NCI-H146 (cell line): ENCODE measurements at places on chromosomes 3 and 15.

GRCh38 chr15:74957476-74958035 lies 984 bp upstream of the RPP25 start:
- DNase-seq, result no peak

- DNase-seq, result no peak
Observed at GRCh38 chr15:101563176-101563796, 73.8 kb upstream of the PCSK6 start.

DNA sequence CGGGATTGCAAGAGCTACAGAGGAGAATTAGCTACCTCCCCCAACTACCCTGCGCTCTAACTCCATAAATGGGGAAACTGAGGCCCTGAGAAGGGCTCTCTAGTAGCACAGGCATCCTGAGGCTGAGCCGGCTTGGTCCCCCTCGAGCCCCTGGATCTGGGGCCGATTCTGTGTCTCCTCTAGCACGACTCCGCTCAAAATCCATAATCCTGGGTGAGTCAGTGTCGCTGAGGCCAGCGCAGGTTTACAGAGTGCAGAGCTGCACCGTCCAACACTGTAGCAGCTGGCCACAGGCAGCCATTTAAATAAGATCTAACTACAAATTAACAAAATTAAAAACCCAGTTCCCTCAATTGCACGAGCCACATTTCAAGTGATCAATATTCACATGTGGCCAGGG lies 10.8 kb downstream of the GATA2 start:
- DNase-seq, result no peak

- DNase-seq, result no peak
Observed at GRCh38 chr3:189588475-189589178, 42.6 kb upstream of the TP63 start.

- no peak for DNase-seq
Observed at GRCh38 chr3:111627092-111627491, 31.9 kb upstream of the ZBED2 start.
